SK-N-DZ (cell line): ENCODE measurements at places on chromosomes 12 and 14.

GRCh38 chr14:71703477-71703876 is 228.8 kb upstream of the RGS6 start:
- no peak for DNase-seq

DNA sequence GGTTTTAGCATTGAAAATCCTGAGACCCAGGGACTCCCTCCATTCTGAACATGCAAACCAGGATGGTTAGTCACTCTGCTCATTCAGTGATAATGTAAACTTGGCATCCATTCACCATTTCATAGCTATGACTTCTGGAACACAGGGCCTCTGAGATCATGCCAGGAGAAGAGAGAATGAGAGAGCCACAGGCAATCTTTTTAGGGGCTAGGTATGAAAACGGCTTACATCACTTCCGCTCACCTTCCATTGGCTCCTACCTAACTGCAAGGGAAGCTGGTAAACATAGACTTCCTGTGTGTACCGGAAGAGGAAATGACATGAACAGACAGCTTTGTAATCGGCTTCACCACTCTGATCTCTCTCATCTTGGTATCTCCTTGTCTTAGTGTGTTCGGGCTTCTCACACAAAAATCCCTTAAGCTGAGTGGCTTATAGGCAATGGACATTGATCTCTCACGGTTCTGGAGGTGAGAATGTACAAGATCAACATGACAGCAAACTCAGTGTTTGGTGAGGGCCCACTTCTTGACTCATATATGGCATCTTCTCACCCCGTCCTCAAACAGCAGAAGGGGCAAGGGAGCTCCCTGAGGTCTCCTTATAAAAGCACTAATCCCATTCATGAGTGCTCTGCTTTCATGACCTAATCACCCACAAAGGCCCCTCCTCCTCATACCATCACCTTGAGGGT is 465.9 kb upstream of the TBX3 start:
- no peak for DNase-seq

GRCh38 chr14:33756833-33757232 is 194.0 kb downstream of the EGLN3 start:
- no peak for DNase-seq

DNA sequence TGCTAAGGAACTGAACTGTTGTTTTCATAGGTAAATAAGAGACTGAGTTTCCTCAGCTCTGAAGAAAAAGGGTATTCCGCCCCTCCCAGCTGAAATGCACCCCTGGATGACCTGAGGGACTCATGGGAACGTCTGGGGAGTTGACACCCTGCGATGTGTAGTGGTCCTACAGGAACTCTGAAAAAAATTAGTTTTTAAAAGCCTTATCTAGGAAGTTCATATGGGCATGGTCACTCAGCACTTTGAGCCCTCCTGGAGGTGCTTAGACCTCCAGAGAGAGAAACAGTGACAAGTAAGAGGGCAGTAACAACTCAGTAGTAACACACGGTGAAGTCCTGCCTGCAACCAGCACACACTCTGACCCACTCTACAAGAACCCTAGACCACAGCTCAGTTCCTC is 91.2 kb upstream of the CNOT2 start:
- DNase-seq = no peak
